ENCODE measurements at places on chromosomes 1 and 21.
A peak's percentile ranks its signal among the peaks of the same experiment; 100 is the strongest.

DNA sequence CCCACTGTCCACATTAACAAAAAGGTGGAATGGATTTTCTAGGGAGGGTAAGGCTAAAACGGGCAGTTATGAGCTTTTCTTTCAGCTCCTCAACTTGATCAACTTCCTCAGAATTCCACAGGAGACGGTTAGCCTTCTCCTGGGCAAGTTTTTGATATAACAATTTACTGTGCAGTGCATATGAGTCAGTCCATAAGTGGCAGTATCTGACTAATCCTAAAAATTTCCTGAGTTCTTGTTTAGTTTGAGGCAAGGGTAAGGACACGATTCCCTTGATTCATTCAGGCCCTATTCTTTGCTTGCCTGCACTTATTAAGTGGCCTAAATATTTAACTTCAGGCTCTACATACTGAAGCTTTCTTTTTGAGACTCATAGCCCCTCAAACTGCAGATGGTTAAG lies 6.2 kb upstream of the AADACL3 start:
- DNase-seq, result no peak

- DNase-seq, result peak; percentile 75
Observed at GRCh38 chr1:230917284-230918135, 49.2 kb upstream of the C1orf198 start.

DNA sequence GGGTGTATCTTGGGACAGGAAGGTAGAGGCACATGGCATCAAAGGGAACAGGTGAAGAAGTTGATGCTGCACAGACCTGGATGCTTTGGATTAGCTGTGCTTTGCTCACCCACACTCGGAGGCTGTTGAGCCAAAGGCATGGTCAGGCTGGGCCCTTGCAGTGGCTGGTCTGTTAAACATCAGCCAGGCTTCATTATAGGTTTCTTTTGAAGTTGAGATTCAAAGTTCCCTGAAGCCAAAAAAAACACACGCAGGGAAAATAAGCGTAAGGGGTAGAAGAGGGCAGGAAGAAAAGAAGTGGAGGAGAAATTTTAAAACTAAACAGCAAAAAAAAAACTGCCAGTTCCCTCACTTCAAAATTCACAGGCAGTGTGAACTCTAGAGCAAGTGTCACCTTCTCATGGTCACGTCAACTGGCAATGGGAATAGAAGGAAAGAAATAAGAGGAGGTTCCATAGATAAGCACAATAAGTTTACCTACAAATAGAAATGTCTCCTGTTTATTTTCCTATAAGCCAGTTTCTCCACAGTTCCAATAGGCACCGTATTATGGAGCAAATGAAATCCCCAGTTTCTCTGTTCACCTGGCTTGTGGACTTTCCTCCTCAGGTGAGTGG lies 139.5 kb downstream of the PAPPA2 start:
- no peak for DNase-seq

GRCh38 chr1:88892357-88892877 lies 1.1 kb upstream of the GTF2B start:
- DNase-seq, result no peak

- DNase-seq, result no peak
Observed at GRCh38 chr1:40658751-40659648, 6.5 kb downstream of the RIMS3 start.

DNA sequence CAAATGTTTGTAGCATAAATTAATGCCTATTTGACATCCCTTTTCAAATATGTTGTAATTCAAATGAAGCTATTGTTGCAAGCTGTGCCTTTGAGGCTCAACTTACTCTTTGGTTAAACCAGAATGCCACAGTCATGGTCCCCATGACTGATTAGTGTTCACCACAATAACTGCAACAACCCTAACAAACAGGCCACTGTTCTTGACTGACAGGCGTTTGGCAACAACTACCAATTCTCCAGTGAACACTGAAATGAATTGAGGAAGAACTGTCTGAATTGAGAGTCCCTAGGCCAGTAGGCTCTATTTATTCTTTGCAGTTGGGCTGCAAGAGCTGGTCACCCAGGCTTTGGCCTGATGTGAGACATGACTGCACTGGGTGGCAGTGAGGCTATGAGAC lies 6.6 kb upstream of the TMEM167B start:
- no peak for DNase-seq

GRCh38 chr1:118998171-118998570 lies 10.0 kb upstream of the TBX15 start:
- DNase-seq, result no peak
